GM06990 (cell line): ENCODE measurements at places on chromosomes 1 and 21.

DNA sequence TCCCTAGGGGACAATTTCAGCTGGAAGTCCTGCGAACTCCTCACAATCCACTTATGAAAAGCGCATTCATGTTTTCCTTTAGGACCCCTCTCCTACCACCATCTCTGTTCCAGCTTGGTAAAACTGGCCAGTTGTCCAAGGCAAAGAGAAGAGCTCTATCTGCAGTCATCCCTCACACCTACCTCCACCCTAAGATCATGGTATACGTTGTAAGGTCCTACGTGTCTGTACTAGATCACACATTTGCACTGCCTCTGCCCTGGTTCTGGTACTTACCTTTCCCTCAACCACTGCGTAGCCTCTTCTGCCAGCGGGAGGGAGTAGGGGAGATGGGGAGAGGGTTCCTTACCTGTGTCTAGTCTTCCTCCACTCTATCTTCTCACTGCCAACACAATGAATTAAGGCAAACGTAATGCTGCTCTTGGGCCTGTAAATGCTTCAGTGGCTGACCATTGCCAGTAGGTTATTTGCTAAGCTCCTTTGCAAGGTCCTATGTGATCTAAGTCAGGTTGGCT, 739 bp upstream of the NUP133 start:
- no peak for DNase-seq

DNA sequence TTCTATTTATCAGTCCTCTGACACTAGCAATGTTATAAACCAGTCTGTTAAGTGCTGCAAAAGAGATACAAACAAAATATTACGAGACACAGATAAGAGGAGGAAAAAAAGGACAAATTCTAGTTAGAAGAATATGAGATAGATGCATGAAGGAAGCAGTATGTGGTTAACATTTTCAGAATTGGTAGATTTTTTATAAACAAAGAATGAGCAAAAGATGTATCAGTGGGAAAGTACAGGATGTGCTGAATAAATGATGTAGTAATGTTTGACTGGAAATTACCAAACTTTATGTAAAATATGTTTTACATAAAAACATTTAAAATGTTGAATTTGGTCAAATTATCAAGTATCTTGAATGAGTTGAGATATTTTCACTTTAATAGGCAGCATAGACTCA, 574.2 kb downstream of the NUF2 start:
- no peak for DNase-seq

- no peak for DNase-seq
Measured at GRCh38 chr21:28975397-28975796, 17.3 kb downstream of the LTN1 start.

- DNase-seq, result no peak
Measured at GRCh38 chr1:200206340-200206739, 178.8 kb downstream of the NR5A2 start.

DNA sequence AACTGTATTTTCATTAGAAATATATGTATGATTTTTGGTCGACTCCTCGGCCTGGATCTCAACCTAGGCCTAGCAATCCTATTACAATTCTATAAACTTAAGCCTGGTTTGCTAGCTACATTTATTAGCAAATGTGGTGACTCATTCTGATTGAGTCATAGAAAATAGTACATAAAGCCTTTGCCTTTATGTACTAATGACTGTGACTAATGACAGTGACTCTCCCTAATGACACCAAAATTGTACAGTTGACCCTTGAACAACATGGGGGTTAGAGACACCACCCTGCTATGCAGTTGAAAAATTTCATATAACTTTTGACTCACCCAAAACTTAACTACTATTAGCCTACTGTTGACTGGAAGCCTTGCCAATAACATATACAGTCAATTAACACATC, 78.9 kb downstream of the CLEC20A start:
- no peak for DNase-seq

GRCh38 chr1:20685741-20686140, 24.6 kb upstream of the DDOST start:
- DNase-seq, result no peak

- DNase-seq, result peak; percentile 60
Measured at GRCh38 chr1:174174461-174175329, 15.4 kb downstream of the RABGAP1L start.

GRCh38 chr21:46297338-46298271, 11.5 kb downstream of the YBEY start:
- no peak for DNase-seq

DNA sequence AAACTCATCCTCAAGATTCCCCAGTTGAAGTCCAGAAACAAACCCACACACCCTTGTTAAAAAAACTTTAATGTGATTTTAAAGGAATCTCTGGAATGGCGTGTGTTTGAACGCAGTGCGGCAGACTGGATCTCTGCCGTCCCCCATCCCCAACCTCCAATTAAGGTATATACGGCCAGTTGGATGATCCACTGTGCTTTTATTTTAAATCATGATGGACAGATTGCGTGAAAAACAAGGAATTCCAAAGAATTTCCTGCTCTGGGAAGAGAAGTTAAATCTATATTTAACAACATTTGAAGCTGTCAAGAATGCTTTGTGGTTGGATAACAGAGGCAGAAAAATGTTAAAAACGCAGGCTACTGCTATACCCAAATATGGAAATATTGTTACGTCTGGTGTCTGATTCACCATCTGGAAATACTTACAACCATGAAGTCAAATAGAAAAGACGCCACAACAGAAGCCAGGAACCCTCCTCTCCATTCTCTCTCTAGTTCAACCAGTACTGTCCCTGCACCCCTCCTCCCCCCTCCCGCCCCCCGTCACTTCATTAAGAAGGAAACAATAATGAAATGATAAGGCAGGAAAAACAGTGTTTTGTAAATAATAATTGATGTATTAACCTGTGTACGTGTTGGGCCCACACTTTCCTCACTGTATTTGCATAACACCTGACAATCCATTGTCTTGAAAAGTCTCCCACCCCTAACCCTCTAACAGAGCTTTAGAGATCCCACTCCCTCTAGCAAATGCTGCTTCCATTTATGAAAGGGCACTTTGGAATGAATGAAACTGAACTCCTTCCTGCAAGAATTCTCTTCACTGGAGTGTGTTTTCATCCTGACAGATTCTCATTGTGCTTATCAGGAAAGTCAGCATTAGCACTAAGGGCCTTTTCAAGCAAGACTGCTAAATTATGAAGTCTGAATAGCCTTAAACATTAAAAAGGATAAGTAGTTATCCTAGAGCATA, 2.0 kb upstream of the CCN1 start:
- no peak for DNase-seq

DNA sequence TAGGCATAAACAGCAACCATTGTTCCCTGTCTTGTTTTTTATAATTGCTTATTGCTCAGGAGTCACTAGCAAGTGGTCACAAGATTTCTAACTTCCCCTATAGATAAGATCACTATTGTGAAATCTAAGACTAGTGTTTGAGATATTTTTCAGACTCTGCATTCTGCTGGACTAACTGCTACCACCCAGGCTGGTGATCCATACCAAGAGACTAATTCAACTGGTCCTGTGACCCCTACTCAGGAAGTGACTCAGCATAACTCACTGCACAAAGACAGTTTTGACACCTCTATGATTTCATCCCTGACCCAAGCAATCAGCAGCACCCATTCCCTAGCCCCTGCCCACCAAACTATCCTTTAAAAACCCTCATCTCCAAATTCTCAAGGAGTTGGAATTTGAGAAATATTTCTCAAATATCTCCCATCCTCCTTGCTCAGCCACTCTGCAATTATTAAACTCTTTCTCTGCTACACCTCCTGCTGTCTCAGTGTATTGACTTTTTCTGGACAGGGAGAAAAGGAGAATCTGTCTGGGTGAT, 52.7 kb downstream of the TRIM33 start:
- DNase-seq, result no peak

GRCh38 chr1:94719926-94720793, 100.0 kb upstream of the SLC44A3 start:
- DNase-seq, result peak; percentile 67

DNA sequence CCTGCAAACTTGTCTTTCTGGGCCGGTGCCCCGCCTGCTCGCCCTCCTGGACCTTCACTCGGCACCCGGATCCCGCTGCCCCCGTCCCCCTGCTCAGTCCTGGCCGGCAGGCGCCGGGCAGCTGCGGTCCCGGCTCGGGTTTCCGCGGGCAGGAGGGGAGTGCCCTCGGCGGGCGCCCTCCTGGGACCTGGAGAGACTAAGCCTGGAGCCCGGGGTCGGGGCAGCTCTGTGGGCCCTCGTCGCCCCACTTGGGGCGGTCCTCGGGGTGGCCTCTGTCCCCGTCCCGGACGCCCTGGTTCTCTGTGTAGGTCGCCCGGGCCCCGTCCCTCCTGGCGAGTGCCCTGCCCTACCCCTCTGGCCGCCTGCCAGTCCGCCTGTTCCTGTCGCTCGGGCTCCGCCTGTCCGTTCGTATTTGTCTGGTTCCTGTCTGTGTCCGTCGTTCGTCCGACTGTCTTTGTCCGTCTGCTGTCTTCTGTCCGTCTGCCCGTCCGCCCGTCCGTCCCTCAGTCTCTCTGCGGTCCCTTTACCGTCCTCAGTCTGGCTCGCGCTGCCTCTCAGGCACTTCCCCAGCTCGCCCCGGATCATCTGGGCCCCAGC, 490 bp downstream of the SERINC2 start:
- no peak for DNase-seq

GRCh38 chr1:207810173-207810572, 58.3 kb downstream of the CD46 start:
- DNase-seq, result no peak

DNA sequence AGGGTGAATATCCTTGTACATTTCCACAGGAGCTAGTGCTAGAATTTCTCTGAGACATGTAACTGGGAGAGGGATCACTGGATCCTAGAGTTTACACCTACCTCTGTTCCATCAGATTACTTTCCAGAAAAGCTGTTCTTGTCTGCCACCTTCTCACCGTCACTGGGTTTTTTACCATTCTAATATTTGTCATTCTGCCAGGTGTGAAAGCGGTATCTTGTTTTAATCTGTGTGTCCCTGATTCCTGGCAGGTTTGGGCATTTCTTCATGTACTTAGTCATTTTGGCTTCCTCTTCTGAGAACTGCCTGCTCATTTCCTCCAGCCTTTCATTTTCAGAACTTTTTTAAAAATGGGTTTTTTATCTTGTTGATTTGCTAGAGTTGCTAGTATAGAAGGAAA, 5.1 kb downstream of the PMF1 start:
- DNase-seq, result no peak

DNA sequence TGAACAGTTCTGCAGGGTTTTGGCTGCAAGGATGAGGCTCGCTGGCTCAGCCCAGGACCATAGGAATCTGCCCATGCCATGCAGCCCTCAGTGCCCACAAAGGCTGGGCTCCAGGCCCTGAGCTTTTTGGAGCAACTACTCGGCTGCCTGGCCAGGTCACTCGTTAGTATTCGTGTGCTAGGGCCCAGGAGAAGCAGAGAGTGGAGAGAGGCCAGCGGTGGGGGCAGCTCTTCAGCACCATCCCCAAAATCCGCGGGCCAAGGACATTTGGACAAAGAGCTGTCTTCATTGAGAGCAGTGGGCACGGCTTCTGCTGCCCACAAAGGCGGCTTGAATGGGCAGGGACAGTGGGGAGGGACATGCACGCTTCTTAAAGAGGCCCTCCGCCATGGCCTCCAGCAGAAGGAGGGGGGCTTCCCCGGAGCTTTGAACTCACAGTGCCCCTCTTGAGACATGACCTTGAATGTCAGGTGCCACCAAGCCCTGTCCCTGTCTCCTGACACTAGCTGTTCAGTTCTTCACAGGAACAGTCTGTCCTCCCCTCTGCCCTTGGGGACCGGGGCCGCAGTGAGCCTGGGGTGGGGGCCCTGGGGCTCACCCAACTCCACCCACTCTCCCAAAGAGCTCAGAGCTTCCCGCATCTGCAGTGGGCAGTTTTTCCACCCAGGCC, 106.1 kb upstream of the ARHGEF16 start:
- DNase-seq, result no peak

- DNase-seq, result no peak
Measured at GRCh38 chr1:53460666-53461322, 1.6 kb downstream of the DMRTB1 start.

DNA sequence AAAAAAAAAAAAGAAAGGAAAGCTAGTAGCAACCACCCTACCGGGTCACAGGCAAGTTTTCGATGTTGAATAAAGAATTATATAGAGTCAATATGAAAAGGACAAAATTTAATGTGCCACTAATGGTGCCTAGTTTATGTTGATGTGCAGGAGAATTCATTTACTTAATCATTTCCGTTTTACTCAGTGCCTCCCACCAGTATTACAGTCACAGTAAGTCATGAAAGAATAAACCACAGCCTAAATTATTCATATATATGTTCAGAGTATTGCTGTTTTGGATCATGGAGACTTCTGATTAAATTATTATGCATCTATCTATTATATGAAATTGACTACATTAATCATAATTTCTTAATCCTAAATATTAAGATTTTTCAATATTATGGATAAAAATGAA, 35.3 kb downstream of the FNBP1L start:
- DNase-seq, result no peak

DNA sequence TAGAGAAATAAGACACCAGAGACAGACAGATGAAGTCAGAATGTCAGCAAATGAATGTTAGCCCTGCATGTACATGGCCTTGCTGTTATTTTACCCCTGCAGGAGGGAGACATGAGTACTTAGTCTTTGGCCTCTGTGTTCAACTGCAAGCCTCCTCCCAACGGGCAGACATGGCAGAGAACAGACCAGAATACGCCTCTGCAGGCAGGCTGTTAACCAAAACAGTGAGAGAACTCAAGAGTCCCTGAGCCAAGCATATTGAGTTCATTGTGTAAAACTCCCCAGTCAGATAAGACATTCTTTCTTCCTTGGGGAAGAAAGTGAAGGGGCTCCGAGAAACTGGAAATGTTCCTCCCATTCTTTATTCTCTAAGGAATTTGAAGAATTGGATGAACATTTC, 150.9 kb downstream of the PHTF1 start:
- no peak for DNase-seq

DNA sequence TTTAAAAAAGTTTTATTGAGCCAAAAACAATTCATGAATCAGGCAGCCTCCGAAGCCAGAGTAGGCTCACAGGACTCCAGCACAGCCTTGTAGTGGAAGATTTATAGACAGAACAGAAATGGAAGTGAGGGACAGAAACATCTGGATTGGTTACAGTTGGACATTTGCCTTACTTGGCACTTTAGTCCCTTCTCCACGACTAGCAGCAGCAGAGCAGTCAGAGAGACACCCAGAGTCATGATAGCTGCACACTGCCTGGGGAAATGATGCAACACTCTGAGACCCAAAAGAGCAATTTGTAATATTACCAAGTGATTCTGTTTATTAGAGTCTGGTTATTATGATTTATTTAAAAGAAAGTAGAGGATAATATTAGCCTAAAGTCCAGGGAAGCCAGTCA, 72.2 kb upstream of the KRTAP11-1 start:
- no peak for DNase-seq

- no peak for DNase-seq
Measured at GRCh38 chr1:80363689-80364475, 1357.4 kb upstream of the ADGRL4 start.

DNA sequence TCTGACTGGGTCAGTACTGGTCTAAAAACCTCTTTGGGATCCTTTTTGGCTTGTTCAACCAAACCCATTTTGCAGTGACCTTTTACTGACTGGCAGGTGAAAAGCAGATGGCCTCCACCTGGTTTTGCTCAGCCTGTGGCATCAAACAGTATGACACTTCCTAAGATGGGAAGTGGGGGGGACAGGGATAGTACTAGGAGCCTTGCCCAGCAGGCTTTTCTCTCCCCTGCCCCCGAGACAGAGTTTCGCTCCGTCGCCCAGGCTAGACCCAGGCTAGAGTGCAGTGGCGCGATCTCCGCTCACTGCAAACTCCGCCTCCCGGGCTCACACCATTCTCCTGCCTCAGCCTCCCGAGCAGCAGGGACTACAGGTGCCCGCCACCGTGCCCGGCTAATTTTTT, 18.3 kb downstream of the INTS3 start:
- no peak for DNase-seq

GRCh38 chr1:214341459-214341858, 60.5 kb downstream of the SMYD2 start:
- no peak for DNase-seq
